ENCODE measurements at places on chromosomes 7 and 10.

- DNase-seq: no peak
Measured at GRCh38 chr10:110420401-110421193, 77.1 kb upstream of the DUSP5 start.

GRCh38 chr10:77188521-77188920 is 449.1 kb downstream of the KCNMA1 start:
- no peak for DNase-seq

GRCh38 chr7:24200407-24200966 is 83.5 kb upstream of the NPY start:
- DNase-seq: no peak

DNA sequence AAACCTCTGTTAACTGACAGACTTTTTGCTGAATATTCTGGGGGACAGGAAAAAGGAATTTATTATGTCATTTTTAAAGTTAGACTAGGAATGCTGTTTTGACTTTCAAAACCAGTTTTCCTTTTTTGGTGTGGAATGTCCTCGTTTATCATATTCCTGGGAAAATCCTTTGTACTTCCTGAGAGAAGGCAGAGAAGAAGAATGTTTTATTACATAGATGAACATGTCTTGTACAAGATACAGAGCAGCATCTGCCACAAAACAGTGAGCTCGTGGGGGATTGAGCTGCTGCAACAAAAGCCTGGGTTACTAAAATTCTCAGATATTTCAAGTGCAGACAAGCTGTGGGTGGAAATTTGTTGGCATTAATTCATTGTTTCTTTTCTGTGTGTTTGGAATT is 20.2 kb downstream of the MCU start:
- DNase-seq: peak; percentile 80

DNA sequence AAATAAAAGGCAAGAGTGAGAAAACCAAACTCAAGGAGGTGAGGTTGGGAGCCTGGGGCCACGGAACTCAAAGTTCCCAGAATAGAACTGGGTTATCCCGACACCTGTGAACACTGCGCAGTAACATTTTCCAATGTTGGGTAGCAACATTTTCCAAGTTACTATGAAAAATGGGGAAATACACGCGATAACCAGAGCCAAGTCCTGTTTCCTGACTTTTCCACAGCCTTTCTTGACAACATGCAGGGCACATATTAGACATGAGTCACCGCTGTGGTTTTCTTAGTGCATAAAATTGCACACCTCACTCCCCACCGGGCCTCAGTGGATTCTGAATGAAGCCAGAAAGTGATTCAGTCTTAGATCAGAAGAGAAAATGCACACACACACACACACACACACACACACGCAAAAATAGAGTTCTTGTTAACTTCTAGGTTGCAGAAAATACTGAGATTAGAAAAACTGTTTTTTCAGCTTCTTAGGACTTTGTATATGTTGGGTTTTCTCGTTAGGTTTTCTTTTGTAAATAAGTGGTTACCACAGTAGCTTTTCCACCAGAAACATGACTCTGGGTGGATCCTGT is 70.0 kb downstream of the CAMK1D start:
- peak; percentile 96 for DNase-seq

DNA sequence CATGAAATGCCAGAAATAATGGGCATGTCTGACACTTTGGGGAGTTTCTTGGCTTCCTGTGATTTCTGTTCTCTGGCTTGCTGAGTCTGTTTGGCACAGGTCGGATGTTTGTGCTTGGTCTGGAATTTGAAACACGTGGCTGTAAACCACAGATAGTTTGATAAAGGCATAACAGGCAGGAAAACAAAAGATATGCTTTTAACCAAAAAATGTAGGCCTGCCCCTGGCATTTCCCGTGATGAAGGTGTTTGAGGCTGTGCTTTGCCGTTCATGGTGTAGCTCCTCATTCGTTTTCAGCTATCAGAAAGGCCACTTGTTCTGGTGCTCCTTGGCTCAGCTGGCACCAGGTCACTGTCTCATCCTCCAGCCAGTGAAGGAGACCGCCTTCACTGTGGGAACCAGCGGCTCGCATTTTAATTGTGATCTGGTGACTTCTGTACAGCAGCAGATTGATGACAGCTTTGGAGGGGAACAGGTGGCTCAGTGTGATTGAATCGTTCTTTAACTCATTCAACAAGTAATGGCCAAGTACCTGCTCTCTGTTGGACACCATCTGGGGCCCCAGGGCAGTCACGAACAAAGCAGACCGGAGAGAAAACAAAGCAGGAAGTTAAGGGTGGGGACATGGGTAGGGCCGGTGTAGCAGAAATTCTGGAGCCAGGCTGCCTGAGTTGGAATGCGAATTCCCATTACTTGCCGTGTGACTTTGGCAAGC is 111.5 kb downstream of the CCNY start:
- no peak for DNase-seq

GRCh38 chr10:113539789-113540188 is 13.1 kb upstream of the HABP2 start:
- DNase-seq: no peak

- DNase-seq: no peak
Measured at GRCh38 chr10:124691421-124692099, 52.6 kb downstream of the FAM53B start.

DNA sequence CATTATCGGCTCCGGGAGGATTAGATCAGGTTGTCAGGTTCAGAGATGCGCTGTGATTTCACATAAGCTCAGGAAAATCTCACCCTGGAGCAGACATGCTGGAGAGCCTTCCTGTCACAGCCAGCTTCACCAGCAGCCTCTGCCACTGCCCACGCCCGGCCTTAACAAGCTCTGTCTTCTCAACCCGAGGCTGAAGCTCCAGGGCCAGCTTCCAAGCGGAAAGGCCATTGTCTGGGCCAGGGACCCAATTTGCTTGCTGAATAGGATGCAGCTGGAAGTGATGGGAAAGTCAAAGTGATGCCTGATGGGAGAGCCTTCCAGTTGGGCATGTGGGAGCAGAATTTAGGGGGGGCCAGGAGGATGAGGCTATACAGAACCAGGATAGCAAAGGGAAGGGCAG is 36.3 kb downstream of the C10orf105 start:
- DNase-seq: no peak

GRCh38 chr7:96218664-96219243 is 103.1 kb downstream of the SLC25A13 start:
- DNase-seq: no peak

DNA sequence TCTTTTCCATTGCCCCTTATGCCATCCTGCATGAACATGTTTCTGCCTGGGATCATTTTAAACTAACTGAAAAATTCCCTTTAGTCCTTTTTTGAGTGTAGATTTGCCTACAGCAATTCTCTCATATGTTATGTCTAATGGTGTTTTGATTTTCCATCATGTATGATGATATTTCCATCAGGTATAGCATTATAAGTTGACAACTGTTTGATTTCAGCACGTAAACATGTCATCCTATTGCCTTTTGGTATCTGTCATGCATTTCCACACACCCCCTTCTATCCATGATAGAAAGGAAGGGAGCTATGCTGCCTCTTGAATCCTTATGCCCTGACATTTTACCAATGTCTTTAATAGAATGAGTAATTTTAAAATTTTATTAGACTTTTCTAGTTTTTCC is 116.8 kb downstream of the ZPBP start:
- DNase-seq: no peak

DNA sequence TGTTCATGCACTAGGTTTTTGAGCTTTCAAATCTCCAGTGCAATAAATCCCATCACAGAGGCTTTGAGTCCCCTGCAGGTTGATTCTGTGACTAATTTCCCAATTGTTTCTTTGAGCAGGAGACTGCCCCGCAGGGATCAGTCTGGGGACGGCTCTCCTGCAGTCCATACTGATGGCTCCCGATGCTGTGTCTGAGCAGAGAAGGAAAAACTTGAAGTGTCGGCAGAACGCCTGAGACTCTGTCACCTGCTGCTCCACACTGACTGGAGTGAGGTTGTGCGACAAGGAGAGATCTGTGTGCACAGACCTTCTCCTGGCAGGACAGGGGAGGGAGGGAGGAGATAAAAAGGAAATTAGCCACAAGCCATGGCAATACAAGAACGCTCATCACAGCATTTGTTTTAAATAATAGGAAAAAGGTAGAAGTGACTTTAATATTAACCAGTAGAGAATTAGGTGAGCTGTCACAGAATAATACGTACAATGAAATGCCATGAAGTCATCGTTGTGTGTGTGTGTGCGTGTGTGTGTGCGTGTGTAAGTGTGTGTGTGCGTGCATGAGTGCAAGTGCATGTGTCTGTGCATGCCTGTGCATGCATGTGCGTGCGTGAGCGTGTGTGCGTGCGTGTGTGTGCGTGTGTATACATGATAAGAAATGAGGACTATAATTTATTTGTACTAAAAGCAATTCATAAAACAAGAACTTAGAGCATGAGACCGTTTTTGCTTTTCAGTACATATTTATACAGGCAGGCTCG is 38.2 kb downstream of the HTR5A start:
- DNase-seq: no peak

GRCh38 chr7:46134385-46134784 is 213.3 kb upstream of the IGFBP3 start:
- no peak for DNase-seq

DNA sequence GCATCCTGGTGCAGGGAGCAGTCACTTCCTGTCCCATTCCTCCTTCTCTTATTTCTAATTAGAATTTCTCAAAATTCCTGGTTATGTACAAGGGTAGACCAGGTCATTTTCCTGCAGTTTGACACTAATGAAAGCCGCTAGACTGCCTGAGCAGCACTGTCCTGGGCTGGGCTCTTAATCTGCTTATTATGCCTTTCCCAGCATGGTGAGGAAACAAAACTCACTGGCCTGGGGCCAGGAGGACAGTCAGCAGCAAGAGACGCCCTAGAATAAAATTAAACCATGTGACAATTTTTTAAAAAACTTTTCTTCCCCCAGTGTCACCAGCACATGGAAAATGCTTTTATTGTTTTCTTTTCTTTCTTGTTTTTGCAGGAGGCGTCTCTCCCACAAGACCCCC is 647.5 kb downstream of the TYW1 start:
- no peak for DNase-seq

- no peak for DNase-seq
Measured at GRCh38 chr7:47145186-47145725, 436.7 kb downstream of the TNS3 start.

GRCh38 chr10:132406181-132406580 is 9.2 kb downstream of the PWWP2B start:
- DNase-seq: no peak

GRCh38 chr7:157027568-157028198 is 17.2 kb upstream of the MNX1 start:
- no peak for DNase-seq

DNA sequence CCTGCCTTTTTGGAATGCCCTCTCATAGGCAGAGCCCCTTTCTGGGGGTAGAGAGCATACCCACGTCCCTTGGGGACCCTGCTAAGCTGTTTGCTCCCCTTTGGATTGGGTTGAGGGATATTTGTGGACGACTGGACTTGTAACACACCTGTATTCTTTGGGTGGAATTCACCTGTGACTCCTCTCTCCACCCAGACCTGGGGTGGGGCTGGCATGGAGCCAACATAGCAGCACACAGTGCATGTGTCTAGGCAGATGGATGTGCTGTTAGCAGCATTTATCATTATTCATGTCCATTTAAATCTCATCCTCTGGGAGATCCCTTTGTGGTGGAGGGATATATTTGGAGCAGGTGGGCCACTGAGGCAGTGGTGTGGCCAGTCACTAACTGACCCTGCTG is 51.0 kb downstream of the CDH23 start:
- no peak for DNase-seq

DNA sequence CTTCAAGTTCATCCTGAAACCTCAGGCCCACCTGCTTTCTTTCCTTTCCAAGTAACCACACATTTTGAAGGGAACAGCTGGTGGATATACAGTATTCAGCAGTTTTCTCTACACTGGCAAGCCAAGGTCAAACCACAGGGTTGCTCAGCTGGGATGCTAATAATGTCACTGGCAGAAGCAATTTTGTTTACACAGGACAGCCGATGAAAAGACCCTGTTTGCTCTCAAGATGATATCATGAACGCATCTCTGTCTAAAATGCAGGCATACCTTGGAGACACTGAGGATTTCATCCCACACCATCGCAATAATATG is 186.2 kb downstream of the USP6NL start:
- no peak for DNase-seq

DNA sequence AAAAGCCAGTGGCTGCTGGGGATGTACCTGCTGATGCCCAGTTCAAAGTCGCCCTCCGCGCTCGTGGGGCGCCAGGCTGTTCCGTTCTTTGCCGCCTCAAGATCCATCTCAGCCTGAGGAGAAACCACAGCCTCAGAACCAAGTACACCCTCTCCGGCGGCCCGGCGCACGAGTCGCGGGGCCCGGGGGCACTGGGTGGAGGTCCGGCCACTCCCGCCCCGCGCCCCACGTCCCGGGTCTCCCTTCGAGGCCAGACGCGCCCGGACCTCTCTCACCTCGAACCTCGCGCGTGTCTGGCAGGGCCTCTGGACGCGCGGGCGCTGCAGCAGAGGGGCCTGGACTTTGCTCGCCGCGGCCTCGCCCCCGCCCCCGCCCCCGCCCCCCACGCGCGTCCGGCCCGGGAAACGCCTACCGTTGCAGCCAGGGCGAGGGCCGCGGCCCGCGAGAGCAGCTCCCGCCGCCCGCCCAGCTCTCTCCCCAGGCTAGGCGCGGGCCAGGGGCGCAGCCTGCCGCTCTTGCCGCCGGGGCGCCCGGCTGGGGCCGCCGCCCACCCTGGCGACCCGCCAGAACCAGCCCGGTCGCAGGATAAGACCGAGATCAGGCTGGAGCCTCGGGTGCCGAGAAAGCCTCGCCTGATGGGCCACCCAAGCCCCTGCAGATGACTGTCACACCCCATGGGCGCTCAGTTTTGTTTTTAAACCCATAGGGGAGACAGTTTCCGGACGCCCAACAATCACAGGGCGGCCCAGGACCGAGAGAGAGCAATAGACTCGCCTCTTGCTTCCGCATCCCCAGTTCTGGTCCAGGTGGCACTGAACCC is at the start of gene ABCB4:
Gene ABCB4, minus strand, starts transcription at position 322 of the 820 bp plus-strand sequence. Its CDS starts 215 bp downstream, at position 107.
- no peak for DNase-seq

- no peak for DNase-seq
Measured at GRCh38 chr10:24483701-24484100, 240.0 kb downstream of the ARHGAP21 start.

- no peak for DNase-seq
Measured at GRCh38 chr7:93378131-93378760, 146.1 kb downstream of the VPS50 start.

GRCh38 chr10:85611093-85611740 is 755.4 kb downstream of the GRID1 start:
- no peak for DNase-seq

GRCh38 chr10:131934769-131935168 is 34.0 kb downstream of the PPP2R2D start:
- no peak for DNase-seq

DNA sequence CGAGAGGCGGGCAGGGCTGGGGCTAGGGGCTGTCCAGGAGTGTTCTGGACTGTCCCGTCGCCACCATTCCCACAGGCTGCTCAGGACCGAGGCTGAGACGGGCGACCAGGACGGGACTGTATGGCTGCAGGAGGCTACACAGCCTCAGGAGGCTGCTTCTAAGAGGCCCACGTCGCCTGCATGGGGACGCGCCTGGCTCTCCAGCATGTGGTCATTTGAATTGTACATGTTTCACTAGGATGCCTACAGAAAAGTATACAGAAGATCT is 216.3 kb downstream of the TCERG1L start:
- no peak for DNase-seq

GRCh38 chr7:150368884-150369747 is 494 bp downstream of the REPIN1 start:
- no peak for DNase-seq

- DNase-seq: no peak
Measured at GRCh38 chr7:143929224-143929920, 5.7 kb upstream of the OR2F2 start.

GRCh38 chr7:103325744-103326143 is 18.8 kb downstream of the DNAJC2 start:
- no peak for DNase-seq
